ENCODE measurements at places on chromosomes 3 and 15.

- DNase-seq, result no peak
Measured at GRCh38 chr15:69685512-69686452, 233.2 kb downstream of the RPLP1 start.

GRCh38 chr15:66566963-66567531 is 1.2 kb upstream of the LCTL start:
- no peak for DNase-seq

DNA sequence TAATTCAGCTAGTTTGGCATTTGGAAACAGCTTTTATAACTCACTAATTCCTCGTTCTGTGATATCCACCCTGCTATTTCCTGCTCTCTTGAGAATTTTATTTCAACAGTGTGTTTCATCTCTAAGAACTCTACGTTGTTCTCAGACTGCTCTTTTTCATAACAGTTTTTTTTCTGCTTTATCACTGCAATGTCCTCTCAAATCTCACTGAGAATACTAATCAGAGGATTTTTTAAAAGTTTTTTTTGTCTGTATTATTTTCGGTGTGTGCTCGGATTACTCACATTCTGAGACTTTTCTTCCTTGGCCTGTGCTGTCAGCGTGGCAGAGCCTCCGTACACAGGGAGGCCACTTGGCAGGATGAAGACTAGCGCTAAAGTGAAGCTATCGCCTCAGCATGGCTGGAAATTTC is 59.4 kb upstream of the NEO1 start:
- DNase-seq, result no peak

DNA sequence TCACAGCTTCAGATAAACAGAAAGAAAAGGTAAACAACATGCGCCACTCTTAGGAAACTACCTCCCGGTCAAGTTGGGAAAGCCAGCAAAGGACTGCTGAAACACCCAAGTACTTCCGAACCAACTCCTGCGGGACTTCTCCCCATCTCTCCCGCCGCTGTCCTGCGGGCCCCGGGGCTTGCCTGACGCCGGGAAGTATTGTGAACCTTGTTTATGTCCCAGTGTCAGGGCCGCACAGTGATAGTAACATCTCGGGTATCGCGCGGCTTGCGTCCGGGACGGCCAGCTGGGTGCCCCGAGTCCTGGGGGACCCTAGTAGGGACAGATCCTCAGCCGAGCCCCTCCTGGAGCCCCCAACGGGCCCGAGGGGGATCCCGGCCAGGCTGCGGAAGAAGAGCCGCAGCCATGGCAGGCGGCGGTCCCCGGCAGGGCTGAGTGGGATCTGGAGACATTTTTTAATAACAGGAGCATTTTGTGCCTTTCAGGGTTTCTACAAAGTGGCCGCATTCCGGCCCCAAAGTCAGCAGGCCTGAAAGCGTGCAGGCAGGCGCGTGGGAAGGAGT is 756 bp downstream of the CLPX start:
- DNase-seq, result peak; percentile 33

GRCh38 chr15:58064980-58065444 is 499 bp downstream of the ALDH1A2 start:
- no peak for DNase-seq

GRCh38 chr3:112477891-112478290 is 21.4 kb downstream of the BTLA start:
- no peak for DNase-seq

DNA sequence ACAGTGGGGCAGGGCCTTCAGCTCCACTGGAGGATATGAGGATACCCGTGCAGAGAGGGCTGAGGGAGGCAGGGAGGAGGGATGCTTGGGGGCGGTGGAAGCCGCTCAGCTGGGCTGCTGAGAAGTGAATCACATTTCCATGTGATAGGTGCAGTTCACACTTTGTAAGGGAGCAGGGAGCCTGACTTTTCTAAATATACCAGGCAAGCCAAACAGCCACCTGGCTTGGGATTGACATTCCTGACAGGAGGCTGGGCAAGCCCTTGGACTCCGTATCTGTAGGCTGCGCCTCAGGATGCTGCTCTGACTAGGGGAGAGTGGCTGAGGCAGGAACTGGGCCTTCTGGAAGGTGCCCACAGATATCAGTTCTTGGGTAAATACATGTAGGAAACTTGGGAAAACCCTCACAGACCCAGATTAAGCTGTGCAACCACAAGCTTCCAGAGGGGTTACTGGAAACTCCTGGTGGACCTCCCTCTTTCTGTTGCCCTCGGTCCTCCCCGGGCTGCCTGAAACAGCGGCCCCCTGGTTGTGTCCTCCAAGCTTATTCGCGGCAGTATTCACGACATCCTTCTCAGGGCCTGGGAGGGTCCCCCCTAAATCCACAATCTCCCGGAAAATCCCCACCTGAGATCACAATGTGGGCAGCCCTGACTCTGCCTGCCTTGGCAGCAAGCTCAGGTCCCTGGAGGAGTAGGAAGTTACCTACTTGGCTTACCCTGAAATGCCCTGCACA is 33.0 kb upstream of the ADCY5 start:
- peak; percentile 63 for DNase-seq

DNA sequence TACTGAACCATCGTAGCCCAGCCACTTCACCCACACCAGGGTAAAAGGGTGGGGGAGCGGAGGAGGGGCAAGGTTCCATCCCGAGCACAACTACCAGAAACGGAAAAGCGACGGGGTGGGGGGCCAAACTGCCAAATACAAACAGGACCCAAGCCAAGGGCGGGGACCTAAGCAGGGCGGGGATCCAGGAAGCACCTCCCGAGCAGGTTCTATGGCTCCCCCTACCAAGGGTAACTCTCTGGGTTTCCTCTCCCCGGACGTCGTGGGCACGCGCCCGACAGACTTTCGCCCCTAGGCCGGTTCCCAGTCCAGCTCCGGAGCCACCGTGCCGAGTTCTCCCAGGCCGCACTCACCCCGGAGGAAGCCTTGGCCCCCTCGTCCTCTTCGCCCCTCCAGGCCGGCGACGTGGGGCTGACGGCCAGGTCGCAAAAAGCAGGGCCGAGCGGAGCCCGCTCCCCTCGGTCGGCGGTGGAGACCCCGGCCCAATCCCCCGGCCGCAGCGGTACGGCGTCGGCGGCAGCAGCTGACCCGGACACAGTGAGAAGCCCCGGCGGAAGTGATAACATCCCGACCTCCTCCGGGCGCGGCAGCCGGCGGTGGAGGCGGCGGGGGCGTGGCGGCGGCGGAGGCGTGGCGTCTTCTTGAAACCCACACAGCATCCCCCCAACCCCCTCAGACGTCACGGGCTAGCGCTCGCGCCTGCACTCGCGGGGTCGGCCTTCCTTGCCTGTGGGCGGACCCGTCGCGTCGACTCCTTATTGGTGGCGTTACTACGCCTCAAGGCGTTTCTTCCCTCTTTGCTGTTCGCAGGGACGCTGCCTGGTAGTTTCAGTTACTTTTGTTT is at the start of gene BNIP2:
Gene BNIP2 (minus strand): TSS at position 539 of the 844 bp plus-strand sequence. CDS start 6,863 bp downstream, outside the sequence.
- peak; percentile 96 for DNase-seq

Measured in dorsolateral prefrontal cortex (tissue), 122 donors.